Glutamatergic neuron (in vitro differentiated cells): ENCODE measurements at places on chromosomes 2 and 18.
A peak's percentile ranks its signal among the peaks of the same experiment; 100 is the strongest.

DNA sequence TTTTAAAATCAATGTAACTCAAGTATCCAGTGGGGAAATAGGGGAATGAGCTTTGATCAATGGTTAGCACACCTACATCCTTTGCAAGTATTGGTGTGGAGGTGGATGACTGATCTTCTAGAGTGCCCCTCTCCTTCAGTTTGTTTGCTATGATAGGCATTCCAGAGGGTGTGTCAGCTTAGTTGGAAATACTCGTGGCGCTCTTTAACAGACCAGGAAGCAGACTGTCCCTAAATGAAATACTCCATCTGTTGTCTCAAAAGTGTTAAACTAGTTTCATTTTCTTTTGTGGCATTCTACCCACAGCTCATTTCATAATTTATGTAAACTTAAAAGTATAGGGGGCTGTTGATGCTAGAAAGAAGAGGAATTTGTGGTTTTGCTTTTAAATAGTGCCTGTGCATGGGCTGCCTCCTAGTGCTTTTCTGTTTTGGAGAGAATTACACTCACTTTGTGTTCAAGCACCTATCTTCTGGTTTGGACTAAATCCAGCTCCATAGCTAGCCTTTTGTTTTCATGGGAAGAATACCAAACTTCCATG is 66.2 kb downstream of the STAT1 start:
- DNase-seq, result no peak

- DNase-seq, result no peak
Measured at GRCh38 chr2:147214914-147215313, 629.9 kb upstream of the ACVR2A start.

GRCh38 chr2:223700221-223700620 is 98.1 kb upstream of the SCG2 start:
- DNase-seq, result no peak

- no peak for DNase-seq
Measured at GRCh38 chr2:126905991-126906390, 7.3 kb downstream of the TEX51 start.

- DNase-seq, result no peak
Measured at GRCh38 chr2:54306556-54306955, 50.5 kb upstream of the TSPYL6 start.

DNA sequence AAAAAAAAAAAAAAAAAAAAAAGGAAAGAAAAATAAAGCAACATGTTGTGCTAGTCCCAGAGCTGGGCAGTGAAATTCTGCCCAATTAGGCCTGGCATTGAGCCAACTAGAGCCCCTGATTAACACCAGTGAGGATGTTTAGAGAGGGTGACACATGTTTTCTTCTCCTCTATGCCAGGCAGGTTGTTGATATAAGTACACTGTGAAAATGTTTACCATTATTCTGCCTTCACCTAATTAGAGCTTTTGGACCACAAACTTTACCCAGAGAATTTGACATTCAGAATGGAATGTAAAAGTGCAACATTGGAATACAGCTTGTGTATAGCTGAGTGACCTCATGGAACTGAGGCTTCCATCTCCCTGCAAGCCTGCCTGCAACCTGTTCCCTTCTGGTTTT is 95.9 kb upstream of the MSH2 start:
- DNase-seq, result no peak

- peak; percentile 15 for DNase-seq
Measured at GRCh38 chr2:10243926-10244270, 58.8 kb upstream of the HPCAL1 start.
